ENCODE measurements at places on chromosomes 12 and 14.

- H3K4me3 ChIP-seq, result peak overlapping the region; percentile 97
- peaks cover 15% of the 10 kb centered on the region for H3K4me1 ChIP-seq
- no peaks in the 10 kb centered on the region for H3K27me3 ChIP-seq
- no peaks in the 10 kb centered on the region for H3K36me3 ChIP-seq
Measured at GRCh38 chr12:56469007-56469930, 891 bp downstream of the SPRYD4 start.

DNA sequence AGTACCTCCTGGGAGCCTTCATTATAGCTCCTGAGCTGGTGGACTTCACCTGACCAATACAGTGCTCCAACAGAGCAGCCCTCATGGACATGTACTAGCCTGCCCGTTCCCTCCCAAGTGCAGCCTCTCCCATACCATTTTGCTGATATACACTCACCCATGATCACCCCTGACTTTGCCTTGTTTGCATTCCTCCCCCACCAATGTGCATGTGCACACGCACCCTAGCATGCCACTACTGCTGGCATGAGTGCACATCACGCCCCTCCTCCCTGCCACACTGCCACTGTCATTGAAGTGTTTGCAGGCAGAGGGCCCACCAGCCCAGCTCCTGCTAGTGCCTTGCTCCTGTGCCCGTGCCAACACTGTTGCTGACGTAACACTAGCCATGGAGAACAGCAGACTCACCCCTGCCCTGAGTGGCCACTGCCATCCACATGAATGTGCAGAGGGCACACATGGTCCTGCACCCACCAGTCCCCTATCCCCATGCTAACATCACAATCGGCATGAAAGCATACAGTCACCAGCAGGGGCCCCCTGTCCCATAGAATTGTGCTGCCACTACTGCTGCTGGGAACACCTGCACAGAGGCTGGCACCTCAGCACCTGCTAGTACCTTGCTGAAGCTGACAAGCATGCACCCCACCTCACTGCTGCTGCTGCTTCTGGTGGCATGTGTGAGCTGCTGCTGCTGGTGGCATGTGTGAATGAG, 110.3 kb downstream of the SINHCAF start:
- peaks cover 2% of the 10 kb centered on the region for H3K4me1 ChIP-seq
- no peak for DNase-seq
- no peaks in the 10 kb centered on the region for H3K36me3 ChIP-seq
- H3K4me3 ChIP-seq, result no peak overlapping the region

GRCh38 chr14:75274050-75274898, 4.4 kb upstream of the FOS start:
- peaks cover 1% of the 10 kb centered on the region for H3K27me3 ChIP-seq
- peaks cover 37% of the 10 kb centered on the region for H3K4me1 ChIP-seq
- peak overlapping the region; percentile 72 for H3K4me3 ChIP-seq
- H3K36me3 ChIP-seq, result peaks cover 2% of the 10 kb centered on the region
- H3K27ac ChIP-seq, result peak overlapping the region; percentile 98

GRCh38 chr14:38074754-38075153, 132.9 kb upstream of the SSTR1 start:
- H3K36me3 ChIP-seq, result no peaks in the 10 kb centered on the region
- H3K4me1 ChIP-seq, result peaks cover 14% of the 10 kb centered on the region

DNA sequence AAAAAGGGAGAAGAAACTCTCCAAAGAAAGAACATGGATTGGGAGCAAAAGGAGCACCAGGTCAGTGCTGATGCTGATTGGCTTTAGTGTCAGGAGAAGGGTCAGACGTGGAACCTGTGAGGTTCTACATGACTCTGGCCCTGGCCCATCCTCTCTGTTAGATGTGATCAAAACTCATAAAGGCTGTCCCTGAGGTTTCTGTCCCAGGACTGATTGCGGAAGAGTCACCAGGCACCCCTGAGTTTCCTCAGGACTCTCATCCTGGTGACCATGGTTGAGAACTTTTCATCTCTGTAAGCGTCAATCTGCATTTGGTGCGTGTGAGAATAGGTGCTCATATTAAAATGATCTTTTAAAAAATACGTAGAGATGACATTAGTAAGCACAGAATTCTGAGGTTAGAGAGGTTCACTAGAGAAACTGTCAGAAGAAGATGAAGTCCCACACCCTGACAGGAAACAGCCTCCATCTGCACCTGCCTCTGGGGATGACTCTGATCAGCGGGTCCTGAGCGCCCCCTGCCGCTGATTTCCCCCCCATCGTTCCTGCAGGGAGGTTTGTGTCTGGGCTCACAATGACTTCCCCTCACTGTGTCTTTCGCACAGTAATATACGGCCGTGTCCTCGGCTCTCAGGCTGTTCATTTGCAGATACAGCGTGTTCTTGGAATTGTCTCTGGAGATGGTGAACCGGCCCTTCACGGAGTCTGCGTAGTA, 741.8 kb downstream of the TMEM121 start:
- peaks cover 2% of the 10 kb centered on the region for H3K36me3 ChIP-seq
- peaks cover 41% of the 10 kb centered on the region for H3K27me3 ChIP-seq
- peak; percentile 66 for DNase-seq
- H3K4me1 ChIP-seq, result peaks cover 7% of the 10 kb centered on the region
- peak overlapping the region; percentile 79 for H3K27ac ChIP-seq
- H3K4me3 ChIP-seq, result no peak overlapping the region

- no peaks in the 10 kb centered on the region for H3K4me1 ChIP-seq
- H3K36me3 ChIP-seq, result peaks cover 2% of the 10 kb centered on the region
- no peaks in the 10 kb centered on the region for H3K27me3 ChIP-seq
- H3K27ac ChIP-seq, result no peak overlapping the region
Measured at GRCh38 chr14:53190938-53191337, 37.8 kb upstream of the DDHD1 start.

DNA sequence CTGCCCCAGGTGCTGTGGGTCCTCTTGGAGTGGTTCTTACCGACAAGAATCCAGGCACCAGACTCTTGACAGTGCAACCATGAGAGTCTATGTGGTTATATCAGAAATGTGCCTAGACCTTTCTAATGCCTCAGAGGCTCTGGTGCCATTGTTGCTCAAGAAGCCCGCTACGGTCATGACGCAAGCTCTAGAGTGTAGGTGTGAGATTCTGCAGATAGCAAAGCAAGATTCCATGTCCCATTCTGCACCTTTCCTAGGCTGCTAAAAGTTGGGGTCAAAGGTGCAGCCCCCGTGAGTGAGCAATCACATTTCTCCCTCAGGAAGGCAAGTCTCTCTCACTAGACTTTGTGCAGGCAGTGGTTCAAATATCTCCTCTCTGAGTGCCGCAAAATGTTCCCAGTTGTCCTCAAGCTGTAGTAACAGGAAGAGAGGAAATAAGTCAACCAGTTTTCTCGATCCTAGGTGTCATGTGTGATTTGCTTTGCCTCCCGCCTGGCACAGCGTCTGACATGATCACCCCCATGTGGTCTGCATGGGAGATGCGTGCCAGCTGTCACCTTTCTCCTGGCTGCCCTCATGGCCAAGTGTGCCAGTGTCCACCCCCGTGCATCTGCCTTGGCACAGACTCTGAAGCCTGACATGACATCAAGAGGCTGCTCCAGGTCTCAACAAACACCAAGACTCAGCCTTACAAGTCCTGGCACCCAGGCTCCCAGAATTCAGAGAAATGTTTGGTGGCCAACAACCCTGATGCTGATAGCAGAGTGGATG, 122.5 kb upstream of the COCH start:
- peaks cover 11% of the 10 kb centered on the region for H3K27me3 ChIP-seq
- H3K36me3 ChIP-seq, result no peaks in the 10 kb centered on the region
- no peak for DNase-seq
- H3K27ac ChIP-seq, result no peak overlapping the region
- no peak overlapping the region for H3K4me3 ChIP-seq
- peaks cover 4% of the 10 kb centered on the region for H3K4me1 ChIP-seq

GRCh38 chr12:102421802-102422583, 58.4 kb downstream of the IGF1 start:
- no peaks in the 10 kb centered on the region for H3K4me1 ChIP-seq
- H3K27ac ChIP-seq, result no peak overlapping the region
- H3K27me3 ChIP-seq, result no peaks in the 10 kb centered on the region
- no peak overlapping the region for H3K4me3 ChIP-seq

- H3K4me1 ChIP-seq, result peaks cover 60% of the 10 kb centered on the region
- peak overlapping the region; percentile 99 for H3K27ac ChIP-seq
- peak; percentile 26 for DNase-seq
- no peaks in the 10 kb centered on the region for H3K27me3 ChIP-seq
- H3K36me3 ChIP-seq, result peaks cover 13% of the 10 kb centered on the region
Measured at GRCh38 chr14:92651758-92652406, 96.5 kb downstream of the LGMN start.

DNA sequence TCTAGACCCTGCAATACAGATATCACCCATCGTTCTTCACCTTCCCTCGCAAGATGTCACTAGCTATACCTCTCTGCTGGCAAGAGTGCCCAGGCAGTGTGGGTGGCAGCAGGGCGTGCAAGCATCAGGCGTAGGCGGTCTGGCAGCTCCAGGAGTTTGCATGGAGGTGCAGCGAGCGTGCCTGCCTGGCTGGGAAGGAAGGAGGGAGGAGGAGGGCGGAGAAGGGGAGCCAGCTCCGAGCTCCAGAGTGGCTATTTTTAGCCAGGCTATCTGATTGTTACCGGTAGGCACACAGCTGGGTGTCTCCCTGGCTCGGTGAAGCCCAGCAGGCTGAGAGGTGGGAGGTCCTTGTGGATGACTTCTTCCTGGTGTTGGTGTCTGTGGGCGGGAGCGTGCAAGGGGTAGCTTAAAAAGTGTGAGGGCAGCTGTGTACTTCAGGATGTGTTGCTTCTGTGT, 6.2 kb downstream of the FOXJ2 start:
- no peaks in the 10 kb centered on the region for H3K27me3 ChIP-seq
- peaks cover 57% of the 10 kb centered on the region for H3K4me1 ChIP-seq
- no peak for DNase-seq
- H3K36me3 ChIP-seq, result peaks cover 3% of the 10 kb centered on the region
- H3K27ac ChIP-seq, result peak overlapping the region; percentile 91
- peak overlapping the region; percentile 95 for H3K4me3 ChIP-seq

DNA sequence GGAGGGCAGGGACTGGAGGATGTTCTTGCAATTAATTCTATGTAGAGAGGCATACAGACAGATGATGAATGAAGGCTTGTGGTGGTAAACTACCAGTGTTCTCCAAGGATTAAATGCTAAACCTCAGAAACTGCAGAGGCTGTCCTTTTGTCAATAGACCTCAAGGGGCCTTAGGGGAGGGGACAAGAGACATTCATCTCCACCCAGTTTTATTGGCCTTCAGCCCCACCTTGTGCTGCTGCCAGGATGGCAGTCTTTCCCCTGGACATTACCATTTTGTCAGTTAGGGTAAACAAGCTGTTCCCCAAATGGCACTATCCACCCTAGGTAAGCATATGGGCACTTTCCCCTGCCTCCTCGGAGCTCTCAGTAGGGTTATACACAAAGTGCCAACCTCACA, 4.9 kb upstream of the SMAGP start:
- H3K27me3 ChIP-seq, result no peaks in the 10 kb centered on the region
- no peak for DNase-seq
- H3K4me1 ChIP-seq, result peaks cover 12% of the 10 kb centered on the region

GRCh38 chr14:30624132-30624423, 2.0 kb downstream of the SCFD1 start:
- H3K36me3 ChIP-seq, result peaks cover 13% of the 10 kb centered on the region
- no peaks in the 10 kb centered on the region for H3K27me3 ChIP-seq
- peak overlapping the region; percentile 82 for H3K27ac ChIP-seq
- H3K4me3 ChIP-seq, result peak overlapping the region; percentile 82
- no peak for DNase-seq

GRCh38 chr12:12616512-12617310, 5.0 kb downstream of the CREBL2 start:
- DNase-seq, result no peak
- H3K4me1 ChIP-seq, result peaks cover 61% of the 10 kb centered on the region
- H3K27me3 ChIP-seq, result no peaks in the 10 kb centered on the region
- H3K4me3 ChIP-seq, result peak overlapping the region; percentile 83
- H3K27ac ChIP-seq, result peak overlapping the region; percentile 99

Measured in T-helper 17 cell (primary cell).